Kidney glomerular epithelial cell (primary cell): ENCODE measurements at places on chromosomes 1 and 21.

GRCh38 chr1:59900640-59901039 lies 25.9 kb downstream of the CYP2J2 start:
- peak; percentile 8 for DNase-seq

DNA sequence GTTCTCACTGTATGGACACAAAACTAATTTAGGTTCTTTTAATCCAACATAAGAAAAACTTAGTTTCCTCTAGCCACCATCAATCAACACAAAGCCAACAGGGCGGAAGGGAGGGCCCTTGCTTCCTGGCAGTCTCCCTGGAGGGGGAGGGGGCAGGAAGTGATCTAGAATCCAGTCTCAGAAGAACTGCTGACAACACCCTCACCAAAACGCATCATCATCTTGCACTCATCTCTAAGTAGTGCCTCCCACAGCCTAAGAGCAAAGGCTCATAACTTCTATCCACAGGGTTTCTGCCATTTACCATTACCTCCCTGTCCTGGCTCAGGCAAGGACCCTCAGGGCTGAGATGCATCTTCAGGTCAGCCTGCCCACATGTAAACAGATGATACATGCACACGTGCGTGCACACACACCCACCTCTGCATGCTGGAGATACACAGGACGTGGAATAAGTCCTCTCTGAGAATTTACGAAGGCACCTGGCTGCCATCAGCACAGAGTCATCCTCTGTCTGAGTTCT lies 20.5 kb downstream of the HIVEP3 start:
- DNase-seq = peak; percentile 4

GRCh38 chr1:89705901-89706699 lies 73.2 kb downstream of the LRRC8C start:
- no peak for DNase-seq

DNA sequence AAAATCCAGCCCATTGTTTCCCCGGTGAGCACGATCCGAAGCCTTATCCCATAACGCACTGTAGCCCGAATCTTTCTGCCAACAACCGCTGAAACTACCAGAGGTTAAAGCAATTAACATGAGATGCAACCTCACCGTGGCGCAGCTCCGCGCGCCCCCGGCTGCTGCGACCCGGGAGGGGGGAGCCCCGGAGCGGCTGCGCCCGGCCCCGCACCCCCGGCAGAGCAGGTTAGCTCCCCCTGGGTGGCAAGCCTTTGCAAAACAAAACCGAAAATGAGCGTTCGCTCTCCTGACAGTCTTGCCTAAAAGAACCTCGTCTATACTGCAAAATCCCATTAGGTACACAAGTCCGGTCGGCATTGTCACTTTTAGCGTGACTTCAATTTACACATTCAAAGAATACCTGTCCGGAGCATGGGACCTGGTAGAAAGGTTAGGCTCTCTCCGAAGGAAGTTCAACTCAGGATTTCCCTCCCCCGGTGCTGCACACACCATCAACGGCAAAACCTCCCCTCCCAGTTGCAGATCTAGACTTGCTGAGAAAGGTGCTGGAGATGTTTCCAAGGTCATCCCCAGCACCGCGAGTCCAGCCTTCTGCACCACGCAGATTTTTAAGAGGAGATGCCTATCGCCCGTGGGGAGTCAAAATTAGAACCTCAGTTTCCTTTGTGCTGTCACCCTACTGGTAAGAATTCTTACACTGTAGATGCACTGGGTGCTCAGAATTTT lies 107.5 kb downstream of the ZNF281 start:
- no peak for DNase-seq

DNA sequence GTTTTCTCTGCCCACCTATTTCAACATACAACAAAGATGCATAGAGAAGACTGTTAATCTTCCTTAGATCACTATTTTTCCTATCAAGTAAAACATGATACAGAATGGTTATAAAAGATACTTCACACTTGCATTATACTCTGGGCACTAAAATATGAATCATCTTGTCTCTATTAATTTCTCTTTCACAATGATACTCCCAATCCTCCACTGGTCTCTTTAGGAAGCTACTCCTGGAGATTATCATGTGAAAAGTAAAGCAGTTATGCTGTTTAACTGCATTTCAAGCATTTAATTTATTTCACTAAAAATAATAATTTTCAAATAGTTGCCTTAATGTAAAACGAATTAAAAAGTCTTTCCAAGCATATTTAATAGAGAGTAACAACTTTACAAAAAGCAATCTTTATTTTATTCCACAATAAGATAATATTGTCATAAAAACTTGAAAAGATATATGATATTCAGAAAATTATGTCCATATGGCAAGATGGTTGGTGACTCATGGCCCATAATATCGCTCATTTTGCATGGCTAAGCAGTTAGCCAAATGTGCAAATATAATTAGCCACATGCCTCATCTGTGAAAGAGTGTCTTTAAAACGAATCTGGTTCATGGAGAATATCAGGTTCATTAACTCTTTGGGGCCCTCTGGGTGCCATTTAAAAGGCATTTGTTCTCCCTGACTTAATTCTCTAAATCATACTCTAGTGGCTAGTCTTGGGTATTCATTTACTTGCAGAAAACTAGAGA lies 1569.0 kb upstream of the B3GALT2 start:
- DNase-seq = no peak

GRCh38 chr1:83802460-83803152 lies 196.3 kb downstream of the TTLL7 start:
- no peak for DNase-seq

DNA sequence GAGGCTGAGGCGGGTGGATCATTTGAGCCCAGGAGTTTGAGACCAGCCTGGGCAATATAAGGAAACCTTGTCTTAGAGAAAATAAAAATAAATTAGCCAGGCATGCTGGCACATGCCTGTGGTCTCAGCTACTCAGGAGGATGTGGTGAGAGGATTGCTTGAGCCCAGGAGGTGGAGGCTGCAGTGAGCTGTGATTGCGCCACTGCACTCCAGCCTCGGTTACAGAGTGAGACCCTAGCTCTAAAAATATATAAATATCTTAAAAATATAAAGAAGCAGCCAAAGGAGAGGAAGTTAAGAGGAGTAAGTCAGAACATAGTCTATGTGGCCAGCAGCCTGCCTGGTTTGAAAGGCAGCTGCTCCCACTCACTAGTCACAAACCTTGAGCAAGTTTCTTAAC lies 4.5 kb upstream of the IL10RB start:
- DNase-seq = no peak

- DNase-seq = peak; percentile 44
These were observed 5.1 kb downstream of the PEF1 start for GRCh38 chr1:31639543-31639942.

GRCh38 chr1:81730881-81731280 lies 69.9 kb upstream of the ADGRL2 start:
- DNase-seq = peak; percentile 29

- DNase-seq = no peak
These were observed 35.6 kb upstream of the MAB21L3 start for GRCh38 chr1:116075575-116075974.

- no peak for DNase-seq
These were observed 6.1 kb upstream of the CLEC20A start for GRCh38 chr1:178502856-178503255.

DNA sequence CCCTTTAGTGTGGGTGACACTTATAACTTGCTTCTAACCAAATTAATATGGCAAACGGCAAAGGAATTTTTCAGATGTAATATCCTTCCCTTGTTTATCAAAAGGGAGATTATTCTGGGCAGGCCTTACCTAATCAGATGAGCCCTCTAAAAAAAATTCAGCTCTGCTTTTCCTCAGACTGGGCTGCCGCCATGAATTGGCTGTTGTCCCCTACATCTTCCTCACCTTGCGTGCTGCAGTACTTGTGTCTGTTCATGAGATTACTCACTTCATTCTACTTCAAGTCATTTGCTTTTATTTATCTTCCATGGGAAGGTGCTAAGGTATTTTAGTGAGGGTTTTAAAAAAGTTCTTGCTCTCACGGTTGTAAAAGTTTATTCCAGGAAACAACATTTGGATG lies 705.5 kb downstream of the KCNT2 start:
- no peak for DNase-seq

DNA sequence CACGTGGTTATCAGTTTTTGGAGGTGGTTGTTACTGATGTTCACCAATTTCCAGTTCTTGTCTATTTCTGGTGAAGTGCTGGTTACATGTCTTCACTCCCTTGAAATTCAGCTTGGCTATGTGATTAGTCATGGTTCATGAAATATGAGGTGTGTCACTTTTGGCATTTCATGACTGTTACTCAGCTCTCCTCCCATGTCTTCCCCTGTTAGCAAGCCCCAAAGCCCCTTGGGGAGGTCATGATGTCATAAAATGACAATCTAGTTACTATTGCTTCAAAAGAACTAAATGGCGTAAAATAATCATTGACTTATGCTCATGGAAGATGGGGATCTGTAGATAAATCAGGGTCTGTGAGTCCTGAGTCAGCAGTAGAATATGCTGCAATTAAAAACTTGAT lies 425.1 kb downstream of the SETD4 start:
- DNase-seq = peak; percentile 49

DNA sequence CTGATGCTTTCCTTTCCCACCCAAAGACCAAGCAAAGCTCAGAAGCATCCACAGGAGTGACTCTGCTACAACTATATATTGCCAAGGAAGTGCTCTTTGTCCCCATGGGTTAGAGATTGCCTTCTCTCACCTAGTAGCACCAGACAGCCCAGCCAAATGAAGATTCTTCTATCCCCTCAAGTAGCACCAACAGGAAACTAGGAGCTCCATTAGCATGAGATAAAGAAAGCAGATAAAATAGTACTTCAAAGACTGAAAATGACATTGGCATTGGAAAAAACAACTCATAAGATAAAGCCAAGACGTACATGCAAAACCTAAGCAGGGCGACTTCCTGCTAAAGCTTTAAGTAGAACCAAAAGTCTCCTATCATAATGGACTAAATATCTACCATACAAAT lies 871.5 kb downstream of the AMY1C start:
- no peak for DNase-seq

- DNase-seq = no peak
These were observed 3.1 kb upstream of the CDC14A start for GRCh38 chr1:100349246-100349645.

GRCh38 chr1:163535807-163536206 lies 214.1 kb downstream of the NUF2 start:
- no peak for DNase-seq

GRCh38 chr1:229843627-229844238 lies 217.7 kb downstream of the URB2 start:
- no peak for DNase-seq

GRCh38 chr1:202638019-202638700 lies 72.1 kb downstream of the SYT2 start:
- DNase-seq = no peak

DNA sequence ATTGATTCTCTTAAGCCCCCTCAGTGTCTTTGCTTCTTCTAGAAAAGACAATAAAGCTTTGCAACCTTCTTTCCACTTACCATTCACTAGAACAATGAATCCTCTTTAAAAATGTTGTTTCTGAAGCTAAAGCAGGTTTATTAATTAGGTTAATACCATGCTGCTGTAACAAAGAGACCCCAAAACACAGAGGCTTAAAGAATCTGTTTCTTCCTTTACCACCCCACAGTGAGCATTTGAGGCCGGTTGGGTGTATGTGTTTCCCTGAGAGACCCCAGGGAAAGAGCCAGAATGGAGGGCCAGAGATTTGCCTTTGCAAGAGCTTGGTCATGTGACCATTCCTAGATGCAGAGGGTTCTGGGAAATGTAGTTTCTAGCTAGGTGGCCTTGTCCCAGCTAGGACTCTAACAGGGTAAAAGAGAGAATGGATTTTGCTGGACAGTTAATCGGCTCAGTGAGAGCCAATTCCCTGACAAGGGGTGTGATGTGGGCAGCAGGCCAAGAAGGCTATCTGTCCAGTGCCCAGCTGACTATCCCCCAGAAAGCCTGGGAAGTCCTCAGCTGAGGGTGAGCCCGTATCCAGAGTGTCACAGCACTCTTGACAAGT lies 191.8 kb upstream of the TMEM51 start:
- no peak for DNase-seq

DNA sequence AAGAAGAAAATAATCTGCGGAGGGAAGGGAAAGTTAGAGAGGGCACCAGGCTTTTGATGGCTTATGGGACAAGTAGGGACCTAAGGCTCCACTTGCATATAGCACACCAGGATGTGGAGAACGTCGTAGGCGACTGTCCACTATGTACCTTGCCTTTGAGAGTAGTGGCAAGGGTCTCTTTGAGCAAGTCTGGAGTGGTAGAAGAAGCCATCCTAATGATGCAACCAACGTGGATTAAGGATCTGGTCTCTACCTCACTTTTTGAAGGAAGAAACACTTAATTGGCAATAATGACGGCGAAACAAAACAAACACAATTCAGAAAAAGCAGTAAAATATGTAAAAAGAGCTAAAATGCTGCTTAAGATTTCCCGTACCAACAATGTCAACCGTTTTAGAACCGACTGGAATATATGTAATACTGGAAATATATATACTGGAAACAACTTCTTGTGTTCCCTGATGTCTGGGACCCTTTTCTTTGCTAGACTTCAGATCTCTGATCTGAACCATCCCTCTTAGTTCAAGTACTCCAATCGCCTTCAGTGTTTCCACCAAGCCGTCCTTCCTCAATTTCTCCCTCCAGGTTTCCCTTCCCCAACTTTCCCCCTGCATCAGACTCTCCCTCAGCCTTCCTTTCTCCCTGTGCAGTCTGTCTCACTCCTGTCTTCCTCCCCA lies 821 bp upstream of the KHDRBS1 start:
- DNase-seq = no peak

DNA sequence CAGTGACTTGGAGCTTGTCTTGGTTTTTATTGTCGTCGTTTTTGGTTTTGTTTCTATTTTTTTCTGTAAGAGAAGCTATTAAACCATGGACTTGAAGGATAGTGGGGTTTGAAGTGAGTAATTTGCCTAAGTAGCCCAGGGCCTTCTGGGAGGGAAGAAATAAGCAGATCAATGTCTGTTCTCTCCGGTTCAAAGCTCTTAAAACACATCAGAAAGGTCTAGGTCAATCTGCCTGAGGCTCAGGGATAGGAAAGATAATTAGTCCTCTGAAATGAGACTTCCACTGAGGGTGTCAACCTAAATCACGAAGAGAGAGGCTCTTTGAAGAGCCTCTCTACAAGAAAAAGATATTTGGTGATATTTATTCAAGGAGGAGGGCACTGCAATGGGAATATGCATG lies 178.0 kb downstream of the MATN1 start:
- no peak for DNase-seq

DNA sequence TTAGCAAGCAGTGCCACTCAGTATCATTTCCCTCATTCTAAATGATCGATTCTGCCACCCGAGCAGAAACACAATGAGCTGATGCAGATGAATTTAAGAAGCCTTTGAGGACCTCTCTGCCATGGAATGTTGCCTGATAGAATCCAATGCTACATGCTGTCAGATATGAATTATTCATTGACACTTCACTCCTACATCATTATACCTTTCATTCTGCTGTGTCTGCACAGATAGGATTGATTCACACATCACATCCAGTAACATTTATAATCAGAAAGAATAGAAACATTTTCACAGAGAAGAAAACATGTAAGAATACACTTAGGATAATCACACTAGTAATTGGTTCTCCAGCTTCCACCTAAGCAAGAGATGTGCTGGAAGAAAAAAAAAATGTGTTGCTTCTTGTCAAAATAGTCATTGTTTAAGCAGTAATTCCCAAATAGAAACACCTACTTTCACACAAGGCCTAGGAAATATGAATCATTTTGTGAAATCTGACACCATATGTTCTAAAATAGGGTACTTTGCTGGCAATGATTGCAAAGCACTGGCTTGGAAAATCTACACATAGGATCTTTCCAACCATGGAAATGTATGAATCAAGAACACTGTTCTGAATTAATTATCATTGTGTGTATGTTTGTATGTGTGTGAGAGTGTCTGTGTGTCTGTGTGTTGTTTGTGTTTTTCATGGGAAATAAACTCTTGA lies 110.1 kb downstream of the GRIK1 start:
- peak; percentile 26 for DNase-seq
